ENCODE measurements at places on chromosomes 7 and 10.

GRCh38 chr10:119216127-119216526, 8.8 kb downstream of the GRK5 start:
- DNase-seq, result no peak

GRCh38 chr10:119637631-119638030, 13.5 kb upstream of the BAG3 start:
- no peak for DNase-seq

DNA sequence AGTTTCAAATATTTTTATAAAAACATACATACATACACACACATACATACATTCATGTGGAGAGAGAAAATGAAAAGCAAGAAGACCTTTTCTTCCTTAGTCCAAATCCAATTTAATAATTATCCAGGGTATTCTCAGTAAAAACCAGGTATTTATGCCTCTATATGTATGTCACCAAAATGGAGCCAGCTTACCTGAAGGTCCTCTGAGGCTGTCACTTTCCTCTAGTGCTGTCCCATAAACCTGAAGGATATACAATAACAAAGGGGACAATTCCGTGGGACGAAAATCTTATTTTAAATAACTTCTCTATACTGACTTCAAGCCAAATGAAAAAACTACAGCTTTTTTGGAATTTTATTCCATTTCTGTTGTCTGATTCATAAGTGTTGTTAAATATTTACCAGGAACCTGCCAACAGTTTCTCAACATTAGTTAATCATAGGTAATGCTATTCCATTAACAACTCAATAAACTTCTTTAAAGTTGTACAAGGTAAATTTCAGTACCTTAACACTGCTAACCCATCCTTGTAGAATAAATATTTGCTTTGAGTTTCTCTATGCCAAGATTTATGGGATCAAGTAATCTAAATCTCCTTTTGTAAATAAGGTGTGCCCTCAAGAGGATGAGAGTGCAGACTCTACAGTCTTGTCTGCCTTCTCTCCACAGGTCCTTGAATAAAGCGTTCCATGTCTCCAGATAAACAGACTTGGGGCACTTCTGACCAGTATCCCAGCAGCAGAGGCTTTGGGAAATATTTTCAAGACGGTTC, 260.3 kb downstream of the AHR start:
- no peak for DNase-seq

GRCh38 chr10:3365630-3366029, 193.0 kb upstream of the PITRM1 start:
- no peak for DNase-seq

DNA sequence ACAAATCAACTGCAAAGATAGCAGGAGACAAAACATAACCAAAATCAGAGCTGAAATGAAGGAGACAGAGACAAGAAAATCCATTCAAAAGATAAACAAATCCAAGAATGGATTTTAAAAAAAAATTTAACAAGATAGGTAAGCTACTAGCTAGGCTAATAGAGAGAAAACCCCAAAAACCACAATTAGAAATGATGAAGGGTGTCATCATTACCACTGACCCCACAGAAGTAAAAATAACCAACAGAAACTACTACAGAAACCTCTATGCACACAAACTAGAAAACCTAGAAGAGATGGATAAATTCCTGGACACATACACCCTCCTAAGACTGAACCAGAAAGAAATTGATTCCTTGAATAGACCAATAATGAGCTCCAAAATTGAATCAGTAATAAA, 117.6 kb downstream of the DNAJC1 start:
- no peak for DNase-seq

- no peak for DNase-seq
Observed at GRCh38 chr10:117005026-117005526, at the start of gene SHTN1. SHTN1 (minus strand) TSS chr10:117005187; CDS start chr10:117005079, 108 bp downstream.

GRCh38 chr7:64874562-64875250, 28.4 kb upstream of the ZNF273 start:
- DNase-seq, result no peak

GRCh38 chr7:15686957-15687545, 568 bp upstream of the MEOX2 start:
- DNase-seq, result no peak

GRCh38 chr7:13327669-13328068, 640.2 kb downstream of the ARL4A start:
- no peak for DNase-seq

DNA sequence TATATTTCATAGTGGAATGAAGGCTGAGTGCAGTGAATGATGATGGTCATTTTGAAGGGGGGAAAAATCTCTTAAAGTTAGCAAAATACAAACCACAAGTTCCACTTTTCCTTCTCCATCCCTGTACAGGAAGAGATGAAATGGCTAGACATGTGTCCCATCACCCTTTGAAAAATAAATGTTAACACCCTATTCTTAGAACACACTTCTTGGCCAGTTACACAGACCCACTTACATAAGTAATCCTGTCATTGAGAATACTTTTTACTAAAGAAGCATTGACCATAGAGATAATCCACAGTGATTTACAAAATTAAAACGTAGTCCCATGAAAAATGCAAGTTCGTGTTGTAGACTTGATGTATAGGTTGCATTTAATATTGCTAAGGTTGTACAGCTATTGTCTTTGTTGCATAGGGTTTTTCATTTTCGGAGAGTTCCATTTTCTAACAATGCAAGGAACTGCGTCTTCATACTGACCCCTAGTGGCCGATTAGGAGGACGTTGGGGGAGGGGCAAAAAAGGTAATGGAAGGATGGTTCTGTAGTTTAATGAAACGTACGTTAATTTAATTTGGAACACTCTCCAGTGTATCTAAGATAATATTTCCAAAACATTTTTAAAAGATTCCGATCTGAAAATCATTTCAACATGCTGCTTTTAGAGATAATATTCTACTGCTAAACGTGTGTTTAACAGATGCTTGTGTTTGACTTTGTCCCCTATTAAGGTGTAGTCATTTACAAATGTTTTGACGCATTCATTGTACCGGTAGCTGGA, 60.9 kb downstream of the ARMC3 start:
- peak; percentile 22 for DNase-seq

DNA sequence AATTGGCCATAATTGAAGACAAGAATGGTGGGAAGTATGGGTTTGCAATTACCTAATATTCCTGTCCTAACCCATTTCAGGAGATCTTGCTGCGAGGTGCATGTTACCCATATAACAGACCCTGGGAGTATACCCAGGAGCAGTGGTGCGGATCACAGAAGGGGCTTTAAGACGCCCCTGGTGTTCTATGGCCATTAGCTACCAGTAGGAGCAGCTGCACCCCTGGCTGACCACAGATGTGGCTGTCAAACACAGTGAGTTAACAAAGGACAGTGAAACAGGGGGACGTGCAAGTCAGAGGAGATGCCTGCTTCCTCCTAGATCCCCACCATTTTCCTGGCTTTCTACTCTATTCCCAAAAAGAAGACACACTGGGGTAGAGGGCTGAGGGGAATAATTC, 25.2 kb downstream of the AOC1 start:
- DNase-seq, result no peak

DNA sequence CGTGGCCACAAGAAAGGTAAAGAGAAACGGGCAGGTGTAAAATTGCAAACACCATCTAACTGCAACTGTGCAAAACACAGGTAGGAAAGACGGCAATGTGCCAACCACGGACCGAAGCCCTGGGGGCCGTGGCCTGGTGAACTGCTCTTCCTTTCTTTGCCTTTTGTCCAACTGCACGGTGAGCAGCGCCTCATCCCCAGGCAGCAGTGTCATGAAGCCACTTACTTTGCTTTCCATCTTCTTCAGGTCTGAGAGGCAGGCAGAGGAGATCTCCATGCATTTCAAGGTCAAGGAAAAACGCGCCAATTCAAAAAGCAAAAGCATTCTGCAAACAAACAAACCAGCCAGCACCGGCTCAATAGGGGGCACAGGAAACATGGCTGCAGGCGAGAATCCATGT, 12.9 kb downstream of the CFAP46 start:
- DNase-seq, result no peak

GRCh38 chr7:101676956-101677355, 47.9 kb upstream of the MYL10 start:
- no peak for DNase-seq

DNA sequence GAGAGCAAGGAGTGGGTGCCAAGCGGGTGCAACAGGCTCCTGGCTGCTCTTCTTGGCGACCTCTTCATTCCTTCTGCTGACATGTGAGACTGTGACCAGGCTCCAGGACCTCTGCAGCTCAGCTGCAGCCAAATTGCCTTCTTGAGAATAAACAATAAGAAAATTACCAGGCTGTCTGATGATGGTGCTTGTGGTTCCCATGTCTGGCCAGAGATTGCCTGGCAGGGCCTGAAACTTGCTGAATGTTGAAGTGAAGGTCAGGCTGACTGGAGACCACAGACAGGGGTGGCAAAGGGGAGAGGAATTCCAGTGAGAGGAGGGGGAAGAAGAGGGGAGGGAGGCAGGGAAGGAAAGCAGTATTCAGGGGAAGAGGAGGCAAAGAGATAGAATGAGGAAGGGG, 497.4 kb upstream of the PODXL start:
- no peak for DNase-seq

DNA sequence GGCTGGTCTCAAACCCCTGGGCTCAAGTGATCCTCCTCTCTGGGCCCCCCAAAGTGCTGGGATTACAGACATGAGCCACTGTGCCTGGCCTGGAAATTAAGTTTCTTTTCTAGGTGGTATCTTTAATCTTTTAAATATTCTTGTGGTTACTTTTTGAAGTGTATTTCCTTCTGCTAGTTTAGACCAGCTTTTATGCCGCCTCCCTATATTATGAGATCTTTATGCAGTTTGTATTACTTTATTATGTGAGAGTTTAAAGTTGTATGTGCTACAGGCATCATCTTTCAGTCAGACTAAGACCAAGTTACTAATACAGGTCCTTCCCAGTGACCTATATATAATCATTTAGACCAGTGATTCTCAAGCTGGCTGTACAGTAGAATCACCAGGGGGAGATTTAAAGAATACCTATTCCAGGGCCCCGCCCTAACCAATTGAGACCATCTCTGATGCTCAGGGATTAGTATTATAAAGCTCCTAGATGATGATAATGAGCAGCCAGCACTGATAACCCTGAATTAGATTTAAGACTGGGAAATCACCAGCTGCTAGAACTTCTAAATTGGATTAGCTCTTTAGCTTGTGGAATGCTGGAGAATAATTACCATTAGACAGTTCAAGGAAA, 11.3 kb downstream of the INPP5F start:
- DNase-seq, result no peak

DNA sequence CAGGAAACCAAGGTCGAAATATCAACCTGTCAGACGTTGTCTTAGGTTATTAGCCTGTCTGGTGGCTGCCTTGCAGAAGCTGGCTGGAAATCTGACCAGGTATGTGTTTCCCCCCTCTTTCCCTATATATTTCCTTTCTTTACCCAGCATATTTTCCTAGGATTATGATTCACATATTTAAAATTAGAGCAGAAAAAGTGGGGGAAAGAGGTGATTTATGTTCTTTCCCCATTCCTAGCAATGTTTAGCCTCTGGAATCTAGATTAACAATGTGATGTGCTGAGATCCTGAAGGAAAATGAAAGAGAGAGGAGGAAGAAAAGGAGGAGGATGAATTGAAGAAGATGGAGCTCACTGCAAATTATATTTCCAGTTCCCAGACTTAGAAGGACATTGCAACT, 421.4 kb upstream of the AUTS2 start:
- DNase-seq, result no peak

- DNase-seq, result no peak
Observed at GRCh38 chr7:72435366-72435765, 23.2 kb upstream of the CALN1 start.

DNA sequence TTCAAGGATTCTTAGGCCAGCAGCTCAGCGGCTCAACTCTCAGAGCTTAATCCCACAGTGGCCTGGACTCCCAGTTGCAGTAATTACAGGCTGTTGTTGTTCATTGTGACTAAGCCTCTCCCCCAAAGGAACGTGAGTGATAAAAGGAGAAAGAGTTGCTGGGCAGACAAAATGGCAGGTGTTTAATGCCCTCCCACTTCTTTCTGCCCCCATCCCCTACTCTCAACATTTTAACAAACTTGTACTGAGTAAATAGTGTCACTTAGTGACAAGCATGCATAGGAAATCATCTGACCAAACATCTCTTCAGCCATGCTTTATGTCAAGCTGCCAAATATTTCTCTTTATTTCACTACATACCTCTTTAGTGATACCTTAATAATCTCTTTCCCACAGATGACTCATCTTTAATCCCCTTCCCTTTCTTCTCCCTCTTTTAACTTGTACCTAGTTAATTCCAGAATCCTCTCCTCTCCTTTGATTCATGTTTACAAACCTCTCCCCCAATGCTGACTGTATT, 12.4 kb upstream of the MTERF1 start:
- no peak for DNase-seq

- DNase-seq, result no peak
Observed at GRCh38 chr7:50262446-50262845, 42.1 kb upstream of the IKZF1 start.

DNA sequence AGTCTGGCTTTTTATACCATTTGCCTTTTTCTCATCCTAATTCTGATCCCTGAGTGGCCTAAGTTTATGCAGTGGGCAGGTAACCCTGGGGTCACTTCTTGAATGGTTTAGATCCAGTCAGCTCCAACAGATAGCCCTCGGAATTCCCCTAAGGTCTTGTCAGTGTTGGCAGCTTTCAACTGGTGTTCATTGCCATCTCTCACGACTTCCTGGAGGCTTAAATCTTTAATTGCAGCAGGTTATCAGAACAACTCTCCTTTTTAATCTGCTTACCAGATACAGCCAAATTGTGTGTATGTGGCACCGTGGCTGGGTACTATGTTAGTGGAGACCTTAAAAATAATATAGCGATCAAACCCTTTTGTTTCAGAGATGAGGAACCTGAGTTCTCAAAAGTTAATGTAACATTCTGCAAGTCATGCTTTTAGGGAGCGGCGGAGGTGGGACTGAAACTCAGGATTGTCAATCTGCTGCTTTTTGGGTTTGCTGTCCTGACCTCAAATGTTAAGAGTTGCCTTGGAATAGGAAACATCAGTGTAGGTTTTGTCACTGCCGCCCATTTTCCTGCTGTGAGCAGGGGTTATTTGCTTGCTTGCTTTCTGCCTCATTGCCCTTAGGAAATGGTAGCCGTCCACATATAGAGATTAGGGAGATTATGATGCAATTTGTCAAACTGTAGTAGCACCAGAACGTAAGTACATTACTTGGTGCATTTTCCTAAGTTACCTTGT, 818 bp downstream of the DLD start:
- DNase-seq, result no peak

GRCh38 chr10:121459622-121460453, 138.4 kb downstream of the FGFR2 start:
- no peak for DNase-seq

GRCh38 chr10:3445648-3446047, 273.1 kb upstream of the PITRM1 start:
- DNase-seq, result no peak

DNA sequence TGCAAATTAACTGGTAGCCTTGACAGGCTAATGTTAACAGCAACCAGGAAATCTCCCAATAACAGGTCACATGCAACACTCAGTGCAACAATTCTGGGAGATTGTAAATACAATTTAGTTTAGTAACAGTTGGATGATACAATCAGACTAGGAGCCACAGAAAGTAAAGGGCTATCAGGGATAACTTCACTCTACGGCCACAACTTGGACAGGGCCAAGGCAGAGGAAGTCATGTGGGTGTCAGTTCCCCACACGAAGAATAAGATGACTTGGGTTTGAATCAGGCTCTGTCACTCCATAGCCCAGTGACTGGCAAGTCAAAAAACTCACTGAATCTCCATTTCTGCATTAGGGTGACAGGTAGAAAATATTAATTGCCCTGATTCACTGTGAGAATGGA, 217.3 kb upstream of the CCDC6 start:
- no peak for DNase-seq

GRCh38 chr7:143055754-143056153, 3.6 kb downstream of the OR6V1 start:
- DNase-seq, result no peak

All from activated CD8-positive, alpha-beta memory T cell treated with anti-CD3 and anti-CD28 coated beads for 1 hour (primary cell).